Naive thymus-derived CD8-positive, alpha-beta T cell (primary cell): ENCODE measurements at places on chromosomes 13 and 19. TPM values are rescaled to one million over a fixed set of nuclear protein-coding genes. Genes with fewer than 3 reads are reported as not detected.

The OR7D2 gene
- total RNA-seq = not detected

The GNG7 gene
- 8.5 TPM for total RNA-seq

DNA sequence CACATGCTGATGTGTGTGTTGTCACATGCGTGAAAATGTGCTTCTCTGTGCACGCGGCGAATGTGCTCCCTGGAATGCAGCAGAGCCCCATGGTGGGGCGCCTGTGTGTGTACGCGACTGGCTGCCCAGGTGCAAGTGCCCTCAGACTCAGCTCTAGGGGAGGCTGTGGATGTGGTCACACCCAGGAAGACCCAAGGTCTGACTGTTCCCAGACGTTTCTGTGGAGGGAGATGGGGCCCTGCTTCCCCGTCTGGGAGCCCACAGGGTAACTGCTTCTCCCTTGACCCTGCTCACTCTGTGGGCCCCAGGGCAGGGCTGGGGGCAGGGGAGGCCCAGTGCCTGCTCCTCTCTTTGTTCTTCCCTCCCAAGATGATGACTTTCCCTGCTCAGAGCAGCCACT, 7.9 kb upstream of the UQCR11 start:
- no peaks in the 10 kb centered on the region for H3K27me3 ChIP-seq
- H3K36me3 ChIP-seq = peaks cover 17% of the 10 kb centered on the region
- no peak overlapping the region for H3K27ac ChIP-seq
- DNase-seq = no peak
- peaks cover 50% of the 10 kb centered on the region for H3K4me1 ChIP-seq
- H3K4me3 ChIP-seq = no peak overlapping the region

GRCh38 chr19:41436674-41436951, 3.1 kb downstream of the DMAC2 start:
- peaks cover 25% of the 10 kb centered on the region for H3K4me1 ChIP-seq
- H3K4me3 ChIP-seq = no peak overlapping the region
- H3K27me3 ChIP-seq = no peaks in the 10 kb centered on the region

GRCh38 chr19:15701757-15702533, 25.9 kb upstream of the OR10H2 start:
- peaks cover 58% of the 10 kb centered on the region for H3K27me3 ChIP-seq
- no peak overlapping the region for H3K27ac ChIP-seq
- no peak overlapping the region for H3K4me3 ChIP-seq
- peaks cover 5% of the 10 kb centered on the region for H3K4me1 ChIP-seq
- DNase-seq = no peak

DNA sequence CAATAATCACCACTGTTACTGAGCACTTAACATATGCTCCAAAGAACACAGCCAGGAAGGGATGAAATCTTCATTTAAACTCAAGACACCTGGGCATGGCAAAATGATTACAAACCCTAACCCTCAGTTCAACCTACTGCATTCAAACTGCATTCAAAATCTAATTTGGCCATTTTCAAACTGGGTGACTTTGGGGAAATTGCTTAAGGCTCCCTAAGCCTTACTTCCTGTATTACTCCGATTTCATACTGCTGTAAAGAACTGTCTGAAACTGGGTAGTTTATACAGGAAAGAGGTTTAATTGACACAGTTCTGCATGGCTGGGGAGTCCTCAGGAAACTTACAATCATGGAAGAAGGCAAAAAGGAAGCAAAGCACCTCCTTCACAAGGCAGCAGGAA, 50.4 kb downstream of the CBY2 start:
- no peaks in the 10 kb centered on the region for H3K4me1 ChIP-seq
- H3K36me3 ChIP-seq = no peaks in the 10 kb centered on the region
- no peaks in the 10 kb centered on the region for H3K27me3 ChIP-seq

- no peak for DNase-seq
- no peaks in the 10 kb centered on the region for H3K36me3 ChIP-seq
- H3K4me3 ChIP-seq = no peak overlapping the region
Measured at GRCh38 chr13:18962168-18962734, 219.4 kb downstream of the TUBA3C start.
